ENCODE measurements at places on chromosomes 4 and X.

GRCh38 chrX:2928191-2928582, 952 bp downstream of the ARSD start:
- DNase-seq: no peak

DNA sequence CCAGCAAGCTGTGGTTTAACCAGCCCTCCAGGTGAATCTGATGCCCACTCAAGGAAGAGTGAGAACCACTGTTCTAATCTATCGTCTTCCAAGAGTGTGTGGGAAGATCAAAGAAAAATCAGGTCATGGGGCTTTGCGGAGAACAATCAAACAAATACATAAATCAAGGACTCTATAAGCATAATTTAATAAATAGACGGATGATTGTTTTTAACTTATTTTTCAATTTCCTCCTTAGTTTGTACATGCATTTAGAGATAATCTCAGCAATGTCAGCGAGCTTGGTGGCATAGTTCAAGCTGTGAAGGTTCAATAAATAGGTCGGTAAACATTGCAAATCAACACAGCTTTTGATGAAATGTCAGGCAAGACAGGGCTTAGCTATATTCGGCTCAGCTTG, 84.9 kb downstream of the DMD start:
- no peak for DNase-seq

GRCh38 chrX:103691059-103691458, 4.6 kb upstream of the MORF4L2 start:
- DNase-seq: no peak

- DNase-seq: no peak
These were observed 62.6 kb downstream of the GRXCR1 start for GRCh38 chr4:42954963-42955669.

GRCh38 chr4:105707782-105708180, 708 bp downstream of the INTS12 start:
- no peak for DNase-seq

DNA sequence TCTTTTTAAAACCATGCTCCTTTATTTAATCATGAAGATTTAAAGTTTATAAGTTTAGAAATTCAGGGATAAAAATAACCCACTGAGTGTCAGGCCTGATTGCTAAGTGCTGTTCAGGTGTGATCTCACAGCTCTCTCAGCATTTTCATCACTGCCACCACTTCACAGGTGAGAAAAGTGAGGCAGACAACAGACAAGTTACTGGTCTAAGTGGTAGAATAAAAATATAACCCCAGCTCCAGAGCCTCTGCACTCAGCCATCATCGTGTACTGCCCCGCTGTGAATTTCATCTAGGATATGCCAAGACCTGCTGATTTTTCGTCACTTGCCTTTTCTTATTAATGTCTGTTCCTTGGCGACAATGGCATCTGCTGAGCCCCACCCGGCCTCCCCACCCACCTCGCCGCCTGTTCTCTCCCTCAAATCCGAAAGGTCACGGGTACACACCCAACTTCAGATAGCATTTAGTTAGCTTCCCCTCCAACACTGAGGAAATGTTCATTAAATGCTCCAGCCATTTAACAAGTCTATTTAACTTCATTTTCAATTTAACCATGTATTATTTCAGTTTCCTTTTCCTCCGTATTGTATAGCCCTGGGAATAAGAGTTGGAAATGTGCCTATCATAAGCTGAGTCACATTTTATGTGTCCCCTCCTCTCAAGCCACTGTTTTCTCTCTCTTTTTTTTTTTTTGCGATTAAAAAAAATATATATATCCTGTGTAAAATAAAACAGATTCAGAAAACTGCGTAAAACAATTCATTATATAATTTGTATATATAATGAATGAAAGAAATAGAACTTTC, 236.5 kb downstream of the CBR4 start:
- no peak for DNase-seq

- no peak for DNase-seq
These were observed 71.3 kb upstream of the SPRY1 start for GRCh38 chr4:123325241-123325681.

- no peak for DNase-seq
These were observed 19.7 kb downstream of the ZFX start for GRCh38 chrX:24169211-24169610.

GRCh38 chr4:183330841-183331240, 8.6 kb upstream of the CLDN24 start:
- DNase-seq: no peak

- no peak for DNase-seq
These were observed 157.1 kb downstream of the CDS1 start for GRCh38 chr4:84740057-84740456.

GRCh38 chr4:61896634-61897033, 696.5 kb downstream of the ADGRL3 start:
- DNase-seq: no peak

DNA sequence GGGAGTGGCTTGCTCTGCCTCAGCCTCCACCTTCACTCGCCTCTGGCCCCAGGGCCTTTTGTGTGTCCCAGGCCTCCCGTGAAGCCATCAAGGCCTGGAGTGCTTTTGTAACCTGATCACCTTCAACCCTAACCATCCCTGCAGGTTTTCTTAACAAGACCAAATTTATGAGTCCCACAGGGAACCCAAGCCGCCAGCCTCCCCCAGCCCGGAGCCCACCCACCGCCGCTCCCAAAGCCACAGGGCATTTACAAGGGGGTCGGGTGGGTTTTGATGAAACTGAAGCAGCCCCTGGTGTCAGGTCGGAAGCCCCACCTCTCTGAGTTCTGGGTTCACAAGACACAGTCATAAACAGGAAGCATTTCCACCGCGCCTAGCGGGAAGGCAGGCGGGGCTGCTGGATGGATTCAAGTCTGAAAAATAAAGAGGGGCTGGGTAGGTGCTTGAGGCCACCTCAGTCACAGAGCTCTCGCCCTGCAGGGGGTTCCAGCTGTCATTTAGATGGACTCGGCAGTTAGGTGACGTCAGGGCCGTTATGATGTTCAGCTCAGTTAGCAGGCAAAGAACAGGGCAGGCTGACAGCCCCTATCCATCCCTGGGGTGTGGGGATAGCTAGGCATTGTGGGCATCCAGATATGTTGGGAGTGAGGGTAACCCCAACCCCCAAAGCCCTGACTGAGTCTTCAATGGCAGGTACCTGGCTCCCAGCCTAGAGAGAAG, 128.5 kb downstream of the BCOR start:
- DNase-seq: no peak

DNA sequence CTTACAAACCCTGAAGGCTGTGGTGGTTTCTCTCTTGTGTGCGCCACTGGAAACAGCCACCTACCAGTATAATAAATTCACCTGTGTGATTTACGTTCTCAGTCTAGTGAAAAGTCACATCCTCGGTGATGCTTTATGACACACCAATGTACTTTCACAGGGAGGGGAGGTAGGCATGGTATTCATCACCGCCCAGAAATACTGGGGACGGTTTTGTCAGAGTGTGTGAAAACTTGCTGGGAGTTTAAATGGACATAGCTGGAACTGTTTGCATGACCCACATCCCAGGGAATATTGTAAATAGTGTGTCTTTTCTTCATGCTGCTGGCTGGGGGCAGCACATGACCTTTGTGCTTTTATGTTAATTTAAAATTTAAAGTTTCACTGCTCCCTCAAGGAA, 421.8 kb downstream of the MAPK10 start:
- DNase-seq: no peak

Measured in stimulated activated CD4-positive, alpha-beta T cell treated with anti-CD3 and anti-CD28 coated beads, Interleukin-15, amount 100 ng/mL, for 48 hours (primary cell).